ENCODE measurements at places on chromosomes 1 and 21.

- DNase-seq, result peak; percentile 39
Measured at GRCh38 chr1:197314682-197315081, 46.6 kb downstream of the CRB1 start.

DNA sequence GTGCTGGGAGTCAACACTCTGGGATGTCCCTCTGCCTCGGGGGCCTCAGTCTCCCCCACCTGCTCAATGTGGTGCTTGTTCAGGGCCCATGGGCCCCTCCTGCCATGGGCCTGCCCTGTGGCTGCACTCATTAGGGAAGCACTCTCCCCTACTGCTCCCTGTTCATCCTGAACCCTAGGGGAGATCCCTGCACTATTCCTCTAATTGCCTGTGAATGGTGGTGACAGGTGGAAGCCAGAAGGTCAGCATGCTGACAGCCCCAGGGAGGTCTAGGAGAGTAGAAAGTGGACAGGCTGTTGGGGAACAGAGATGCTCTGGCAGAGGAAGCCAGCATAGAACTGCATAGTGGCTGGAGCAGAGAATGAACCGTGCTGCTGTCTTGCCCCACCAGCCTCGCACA is 217.6 kb downstream of the TRABD2B start:
- no peak for DNase-seq

DNA sequence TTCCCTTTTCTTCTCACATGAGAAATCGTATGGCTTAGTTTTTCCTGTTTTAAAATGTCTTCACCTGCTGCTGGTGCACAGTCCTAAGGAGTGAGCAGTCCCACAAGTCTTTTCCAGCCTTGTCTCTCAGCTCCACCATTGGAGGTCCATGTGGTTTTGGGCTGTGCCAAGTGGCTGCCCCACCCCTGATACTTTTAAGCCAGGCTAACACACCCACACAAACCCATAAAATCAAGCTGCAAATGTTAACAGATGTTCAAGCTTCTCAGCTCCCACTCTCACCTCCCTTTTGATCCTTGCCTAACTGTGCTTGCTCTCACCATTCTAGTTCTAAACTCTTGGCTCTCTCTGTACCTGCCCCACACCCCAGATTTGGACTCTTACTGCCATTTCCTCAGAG is 74.5 kb upstream of the COL24A1 start:
- no peak for DNase-seq

DNA sequence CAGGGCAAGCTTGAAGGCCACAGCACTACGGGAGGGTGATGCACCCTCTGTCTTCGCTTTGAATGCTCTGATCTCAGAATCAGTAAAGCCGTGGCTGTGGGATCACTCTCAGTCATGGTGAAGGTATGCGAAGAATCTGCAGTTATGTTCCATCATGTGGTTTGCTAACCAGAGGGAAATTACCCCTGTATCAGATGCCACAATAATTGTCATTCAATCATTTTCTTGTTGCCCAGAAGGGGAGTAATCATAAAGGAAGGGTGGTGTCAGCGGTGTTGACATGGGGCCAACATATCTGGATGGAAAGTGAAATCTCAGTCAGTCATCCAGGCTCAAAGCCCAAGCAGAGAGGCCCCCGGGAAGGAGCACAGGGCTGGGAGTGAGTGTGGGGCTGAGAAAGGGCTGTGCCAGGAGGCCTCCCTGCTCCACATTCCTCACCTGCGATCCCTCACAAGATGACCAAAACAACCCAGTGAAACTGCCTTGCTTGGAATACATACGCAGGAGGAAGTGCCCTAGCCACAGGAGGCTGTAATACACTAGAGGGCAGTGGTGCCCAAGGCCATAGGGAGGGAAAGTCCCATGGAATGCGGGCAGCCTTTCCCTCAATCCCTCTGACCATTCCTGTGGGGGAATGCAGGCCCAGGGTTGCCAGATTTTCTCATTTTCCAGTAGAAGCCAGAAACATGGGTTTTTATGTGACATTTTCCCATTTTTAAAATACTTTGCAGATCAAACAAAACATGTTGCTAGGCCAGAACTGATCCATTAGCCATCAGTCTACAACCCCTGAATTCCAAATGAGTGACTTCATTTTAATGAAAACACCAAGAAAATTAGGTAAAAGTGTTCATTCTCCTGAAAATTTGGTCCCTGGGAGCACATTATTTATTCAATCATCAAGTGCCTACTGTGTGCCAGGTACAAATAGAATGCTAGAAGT is 95.7 kb upstream of the VANGL1 start:
- DNase-seq, result no peak

- DNase-seq, result no peak
Measured at GRCh38 chr1:82220754-82221153, 420.0 kb downstream of the ADGRL2 start.

DNA sequence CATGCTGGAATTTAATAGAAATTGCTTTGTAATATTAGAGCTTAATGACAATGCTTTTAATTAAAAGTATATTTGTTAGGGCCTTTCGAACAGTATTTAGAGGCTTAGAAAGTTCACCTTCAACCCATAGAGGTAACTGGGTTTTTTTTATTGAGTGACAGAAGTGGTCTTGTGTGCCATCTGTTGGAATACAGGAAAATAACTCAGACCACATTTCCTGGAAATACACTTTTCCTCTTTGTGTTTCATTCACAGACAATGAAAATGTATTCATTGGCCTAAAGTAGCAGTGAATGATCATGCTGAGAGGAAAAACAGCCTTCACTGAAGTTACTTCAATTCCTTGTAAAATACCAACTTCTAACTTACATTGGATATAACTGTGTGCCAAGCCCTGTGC is 83.6 kb upstream of the L1TD1 start:
- DNase-seq, result no peak

DNA sequence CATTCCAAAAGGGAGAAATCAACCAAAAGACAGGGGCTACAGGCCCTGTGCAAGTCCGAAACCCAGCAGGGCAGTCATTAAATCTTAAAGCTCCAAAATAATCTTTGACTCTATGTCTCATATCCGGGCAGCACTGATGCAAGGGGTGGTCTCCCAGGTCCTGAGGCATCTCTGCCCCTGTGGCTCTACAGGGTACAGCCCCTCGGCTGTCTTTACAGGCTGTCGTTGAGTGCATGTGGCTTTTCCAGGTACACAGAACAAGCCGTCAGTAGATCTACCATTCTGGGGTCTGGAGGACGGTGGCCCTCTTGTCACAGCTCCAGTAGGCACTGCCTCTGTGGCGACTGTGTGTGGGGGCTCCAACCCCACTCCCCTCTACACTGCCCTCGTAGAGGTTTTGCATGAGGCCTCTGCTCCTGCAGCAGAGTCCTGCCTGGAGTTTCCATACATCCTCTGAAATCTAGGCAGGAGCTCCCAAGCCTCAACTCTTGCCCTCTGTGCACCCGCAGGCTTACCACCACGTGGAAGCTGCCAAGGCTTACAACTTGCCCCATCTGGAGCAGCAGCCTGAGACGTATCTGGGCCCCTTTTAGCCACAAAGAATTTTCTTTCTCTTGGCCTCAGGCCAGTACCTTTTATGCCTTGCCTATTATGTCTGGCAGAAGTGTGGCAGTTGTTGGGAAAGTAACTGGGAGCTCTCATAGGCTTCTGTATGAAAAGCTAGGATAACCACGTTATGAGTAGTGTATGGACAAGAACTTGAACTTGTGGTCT is 52.5 kb downstream of the POU2F1 start:
- no peak for DNase-seq

DNA sequence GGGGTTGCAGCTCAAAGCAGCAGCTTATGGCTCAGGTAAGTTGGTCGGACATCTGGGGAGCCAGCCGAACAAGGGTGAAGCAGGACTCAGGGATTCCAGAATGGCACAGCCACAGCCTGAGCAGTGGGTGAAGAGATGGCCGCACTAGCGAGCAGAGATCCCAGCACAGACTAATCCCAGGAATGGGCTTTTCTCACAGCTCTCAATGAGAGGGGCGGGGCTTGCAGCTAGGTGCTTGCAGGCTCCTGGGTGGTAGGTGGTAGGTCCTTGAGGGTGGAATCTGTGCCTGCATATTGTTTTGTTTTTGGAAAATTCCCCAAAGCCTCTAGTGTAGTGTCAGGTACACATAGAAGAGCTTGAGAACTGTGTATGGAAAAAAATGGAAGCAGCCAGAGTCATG is 9.0 kb downstream of the KIAA0040 start:
- DNase-seq, result no peak

DNA sequence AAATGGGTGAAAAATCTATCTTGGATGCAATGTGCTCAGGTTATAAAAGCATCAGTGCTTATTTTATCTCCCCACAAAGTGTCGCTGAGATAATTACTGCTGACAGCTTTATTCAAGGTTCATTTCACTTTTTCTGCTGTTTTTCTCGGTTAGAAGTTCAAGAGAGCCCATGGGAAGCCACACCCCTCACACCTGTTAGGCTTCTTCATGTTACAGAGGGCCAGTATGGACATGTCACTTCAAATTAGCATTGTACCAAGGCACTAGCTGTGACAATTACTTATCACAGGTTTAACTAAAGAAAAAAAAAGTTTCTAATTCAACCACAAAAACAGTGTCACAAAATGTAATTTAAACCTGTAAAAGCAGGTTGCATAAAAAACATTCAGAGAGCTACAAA is 187.3 kb upstream of the DMRTA2 start:
- DNase-seq, result no peak

DNA sequence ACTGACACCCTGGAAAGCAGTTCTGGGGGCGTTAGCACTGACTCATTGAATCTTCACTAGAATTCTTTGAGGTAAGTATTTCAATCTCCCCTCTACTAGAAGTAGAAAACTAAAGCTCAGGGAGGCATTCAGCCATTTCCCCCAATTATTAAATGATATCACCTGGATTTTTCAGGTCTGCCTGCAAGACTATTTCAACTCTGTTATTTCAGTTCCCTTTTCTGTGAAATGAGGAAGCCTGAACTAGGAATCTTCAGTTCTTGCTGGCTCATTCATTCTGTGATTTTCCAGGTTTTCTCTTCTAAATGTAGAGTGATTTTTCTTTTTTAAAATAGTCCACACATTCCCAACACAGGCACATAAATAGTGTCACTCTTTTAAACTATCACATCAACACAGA is 337.0 kb upstream of the NR5A2 start:
- no peak for DNase-seq

DNA sequence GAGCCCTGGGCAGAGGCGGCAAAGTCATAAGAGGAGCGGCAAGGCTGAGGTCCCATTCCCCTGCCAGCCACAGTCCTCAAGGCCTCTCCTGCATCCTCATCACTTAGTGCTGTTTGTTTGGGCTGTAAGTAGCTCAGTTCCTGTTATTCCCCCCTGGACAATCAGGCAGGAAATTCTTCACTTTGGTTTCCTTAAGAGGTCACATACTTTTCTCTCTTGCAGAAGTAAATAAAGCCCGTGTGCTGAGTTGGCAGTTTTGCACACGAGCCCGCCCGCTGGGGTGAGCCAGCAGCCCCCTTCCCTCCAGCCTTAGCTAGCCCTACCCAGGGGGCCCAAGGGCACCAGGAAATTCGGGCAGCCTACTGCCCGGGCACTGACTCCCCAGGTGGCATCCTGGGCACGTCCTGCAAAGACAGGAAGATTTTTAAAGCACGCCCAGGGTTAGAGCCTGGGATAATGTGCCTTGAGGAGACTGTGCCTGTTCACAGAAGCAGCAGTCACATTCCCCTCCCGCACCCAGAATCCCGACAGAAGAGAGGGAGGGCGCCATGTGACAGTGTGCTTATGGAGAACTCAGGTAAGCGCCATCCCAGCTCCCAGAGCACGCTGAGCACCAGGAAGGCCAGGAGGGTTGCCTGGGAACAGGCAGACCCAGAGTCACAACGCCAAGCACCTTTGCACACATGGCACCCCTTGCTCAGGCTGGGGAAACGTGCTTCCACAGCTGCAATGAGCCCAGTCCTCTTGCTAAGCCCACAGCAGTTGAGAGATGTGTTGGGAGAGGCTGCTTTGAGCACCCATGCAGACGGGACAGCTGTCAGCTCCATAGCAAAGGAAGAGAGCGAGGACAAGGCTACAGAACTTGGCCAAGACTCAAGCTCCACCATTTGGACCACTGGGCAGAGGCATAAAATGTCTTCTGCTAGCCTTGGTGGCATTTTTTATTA is 144.5 kb upstream of the TMEM51 start:
- DNase-seq, result no peak
